Foreskin fibroblast (primary cell): ENCODE measurements at places on chromosomes 2 and 18.

DNA sequence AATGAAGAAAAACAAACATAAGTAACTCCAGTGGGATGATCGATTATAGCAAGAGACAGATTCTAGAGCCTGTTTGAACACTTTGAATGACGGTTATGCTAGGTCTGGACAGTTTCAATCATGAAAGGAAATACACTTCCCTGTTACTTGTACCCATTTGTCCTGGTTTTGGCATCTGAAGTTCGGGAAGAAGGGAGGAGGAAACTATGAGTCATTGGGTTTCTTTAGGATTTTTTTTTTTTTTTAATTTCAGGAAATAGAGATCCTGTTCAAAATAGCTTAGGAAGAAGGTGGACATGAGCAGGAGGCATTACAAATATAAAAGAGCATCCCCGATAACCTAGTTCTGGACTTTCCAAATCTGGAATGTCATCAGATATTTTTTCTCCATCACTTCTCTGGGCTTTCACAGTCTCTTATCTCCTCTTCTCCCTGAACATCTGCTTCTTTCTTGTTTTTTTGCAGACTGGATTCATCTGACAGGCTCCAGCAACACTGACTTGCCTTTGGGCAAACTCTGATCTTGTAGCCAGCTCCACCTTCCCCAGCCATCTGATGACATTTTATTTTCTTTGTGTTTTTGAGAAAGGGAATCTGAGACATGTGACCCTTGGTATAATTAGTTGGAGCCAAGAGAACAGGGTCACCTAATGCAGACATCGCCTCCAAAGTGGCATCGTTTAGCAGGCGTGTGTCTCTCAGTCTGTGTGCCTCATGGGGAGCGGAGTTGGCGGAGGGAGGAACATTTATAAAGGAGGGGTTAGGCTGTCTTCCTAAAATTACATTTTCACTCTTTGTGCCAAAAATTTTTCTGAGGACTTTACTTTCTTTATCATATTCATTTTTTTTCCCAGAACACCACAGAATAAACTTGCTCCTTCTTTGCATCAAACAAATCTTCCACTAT is 195.3 kb upstream of the EPHA4 start:
- DNase-seq, result no peak

- DNase-seq, result no peak
Measured at GRCh38 chr18:63004466-63005089, 289.2 kb downstream of the PHLPP1 start.

DNA sequence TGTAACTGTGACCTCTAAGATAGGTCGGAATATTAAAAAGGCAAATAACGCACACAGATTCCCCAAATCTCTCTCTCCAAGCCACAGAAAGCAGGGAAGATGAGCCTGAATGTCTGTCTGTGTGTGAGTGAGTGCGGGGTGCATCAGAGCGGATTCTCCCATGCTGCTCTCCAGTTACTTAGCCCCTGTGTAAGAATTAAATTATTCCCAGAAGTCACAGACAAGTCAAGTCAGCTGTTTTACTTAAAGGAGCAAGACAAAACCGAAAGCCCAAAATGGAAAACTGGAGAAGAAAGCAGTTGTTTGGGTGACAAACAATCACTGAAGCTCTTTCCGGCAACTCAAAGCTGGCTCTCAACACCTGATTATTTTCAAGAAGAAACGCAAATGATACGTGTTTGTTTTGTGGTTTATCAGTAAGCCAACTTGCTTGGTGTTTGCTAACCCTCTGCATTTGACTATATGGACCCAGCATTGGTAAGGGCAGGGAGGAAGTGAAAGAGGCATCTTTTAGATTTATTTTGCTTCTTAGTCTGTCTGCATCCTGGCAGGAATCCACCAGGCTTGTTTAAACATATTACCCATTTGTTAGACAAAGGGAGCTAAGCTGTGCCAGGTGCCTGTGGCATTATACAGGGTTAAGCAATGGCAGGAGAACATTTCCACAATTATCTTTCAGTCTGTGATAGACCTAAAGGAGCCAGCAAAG is 121.5 kb upstream of the CREB1 start:
- DNase-seq, result peak; percentile 24

GRCh38 chr2:195322324-195322723 is 334.7 kb upstream of the SLC39A10 start:
- DNase-seq, result peak; percentile 49

GRCh38 chr2:151769606-151770005 is 35.3 kb upstream of the NEB start:
- DNase-seq, result no peak

DNA sequence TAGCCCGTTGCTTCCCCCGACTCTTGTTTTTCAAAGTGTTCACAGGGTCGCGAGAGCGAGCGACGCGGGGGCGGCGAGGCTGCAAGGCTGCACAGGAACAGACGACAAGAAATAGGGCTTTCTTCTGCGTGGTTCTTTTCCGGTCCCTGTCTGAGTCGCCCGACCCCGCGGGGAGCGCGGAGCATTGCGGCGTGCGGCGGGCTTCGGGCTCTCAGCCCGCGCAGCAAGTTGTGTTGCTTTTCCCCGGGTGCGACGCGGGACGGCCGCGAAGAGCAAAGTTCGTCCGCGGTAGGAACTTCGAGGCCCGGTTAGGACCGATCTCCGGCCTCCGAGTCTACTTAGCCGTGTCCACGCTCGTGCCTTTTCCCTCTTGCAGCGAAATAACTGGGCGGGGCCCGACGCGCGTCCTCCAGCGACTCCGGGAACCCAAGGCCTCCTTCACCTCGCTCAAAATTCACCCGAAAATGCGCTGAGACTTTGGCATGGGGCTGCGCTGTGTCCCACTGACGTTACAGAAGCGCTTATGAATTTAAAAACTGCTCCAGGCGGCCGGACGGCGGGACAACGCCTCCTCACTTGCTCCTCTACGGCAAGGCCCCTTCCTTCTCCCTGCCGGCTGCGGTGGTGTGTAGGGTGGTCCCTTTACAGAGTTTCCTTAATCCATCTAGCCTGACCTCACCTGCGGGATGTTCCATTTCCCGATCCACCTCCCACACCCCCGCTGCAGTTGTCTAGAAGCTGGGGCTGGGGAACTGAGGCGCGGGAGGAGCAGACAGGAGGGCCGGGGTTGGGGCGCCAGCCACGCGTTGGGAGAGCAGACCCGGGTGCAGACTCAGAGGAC is 1.5 kb upstream of the BCL2L11 start:
- DNase-seq, result no peak

DNA sequence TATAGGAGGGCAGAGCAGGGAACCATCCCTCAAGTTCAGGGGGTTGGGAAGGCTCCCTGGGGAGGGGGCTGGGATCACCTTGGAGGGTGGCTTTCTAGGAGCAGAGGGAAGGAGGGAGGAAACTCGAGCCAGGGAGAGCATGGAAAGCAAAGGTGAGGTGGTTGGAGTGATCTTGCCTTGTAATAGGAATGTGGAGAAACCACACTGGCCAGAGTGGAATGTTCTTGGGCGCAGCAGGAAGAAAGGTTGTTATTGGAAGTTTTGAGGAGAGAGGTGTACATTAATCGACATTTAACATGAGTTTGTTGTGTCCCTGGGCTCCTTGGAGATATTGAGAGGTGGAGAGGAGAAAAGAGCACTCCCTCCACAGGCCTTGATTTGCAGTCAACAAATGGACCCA is 272.2 kb downstream of the PRKCE start:
- no peak for DNase-seq

DNA sequence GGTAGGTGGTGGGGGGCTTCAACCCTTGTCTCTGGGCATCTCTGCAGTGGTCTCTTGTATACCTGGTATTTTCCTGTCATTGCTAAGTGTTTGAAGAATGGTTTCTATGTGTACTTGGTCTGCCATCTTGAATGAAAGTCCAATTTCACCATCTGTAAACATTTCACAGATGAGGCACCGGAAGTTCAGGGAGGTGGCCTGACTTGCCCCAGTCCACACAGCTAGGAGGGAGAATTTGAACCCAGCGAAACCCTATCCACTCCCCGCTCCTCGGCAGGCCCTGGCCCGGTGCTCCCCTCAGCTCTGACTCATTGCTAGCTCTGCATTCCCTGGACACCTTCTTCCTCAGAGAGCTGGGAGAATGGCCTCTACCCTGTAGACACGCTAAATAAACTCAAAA is 30.5 kb downstream of the ZAP70 start:
- no peak for DNase-seq

- DNase-seq, result no peak
Measured at GRCh38 chr2:50840341-50841124, 191.4 kb downstream of the NRXN1 start.

GRCh38 chr2:125227843-125228392 is 1202.8 kb downstream of the CNTNAP5 start:
- no peak for DNase-seq

DNA sequence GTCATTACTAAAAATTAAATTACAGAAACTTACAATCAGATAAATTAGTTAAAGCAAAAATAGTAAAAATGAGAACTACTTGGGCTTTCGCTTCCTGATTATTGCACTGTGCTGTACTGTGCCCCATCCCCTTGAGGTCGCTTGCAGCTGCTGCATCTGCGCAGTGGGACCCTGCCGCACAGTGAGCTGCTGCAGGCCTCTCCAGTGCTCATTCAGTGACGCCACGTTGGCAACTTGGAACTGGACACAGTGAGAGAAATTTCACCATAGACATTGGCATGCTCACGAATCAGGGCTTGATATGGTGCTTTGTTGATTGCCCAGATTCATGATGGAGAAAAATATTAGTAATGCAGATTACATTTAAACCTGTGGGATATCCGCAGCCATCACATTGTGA is 290.8 kb upstream of the MYT1L start:
- DNase-seq, result no peak

- no peak for DNase-seq
Measured at GRCh38 chr2:2014251-2014771, 270.0 kb upstream of the PXDN start.

- no peak for DNase-seq
Measured at GRCh38 chr2:122565364-122565763, 809.9 kb downstream of the TSN start.

DNA sequence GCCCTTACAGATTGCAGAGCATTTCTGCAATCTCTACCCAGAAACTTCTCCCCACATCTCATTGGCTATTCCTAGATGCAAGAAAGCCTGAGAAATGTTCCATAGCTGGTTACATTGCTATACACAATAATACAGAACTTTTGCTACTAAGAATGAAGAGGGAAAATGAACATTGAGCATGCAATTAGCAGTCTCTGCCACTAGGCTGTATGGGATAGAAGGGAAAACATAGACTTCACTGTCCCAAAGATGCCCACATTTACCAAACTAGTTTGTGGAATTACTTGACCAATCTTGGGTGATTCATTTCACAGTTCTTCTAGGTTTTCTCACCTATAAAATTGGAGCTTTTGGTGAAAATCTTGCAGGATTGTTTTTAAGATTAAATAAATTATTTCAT is 265.7 kb upstream of the NT5C1B start:
- DNase-seq, result no peak

DNA sequence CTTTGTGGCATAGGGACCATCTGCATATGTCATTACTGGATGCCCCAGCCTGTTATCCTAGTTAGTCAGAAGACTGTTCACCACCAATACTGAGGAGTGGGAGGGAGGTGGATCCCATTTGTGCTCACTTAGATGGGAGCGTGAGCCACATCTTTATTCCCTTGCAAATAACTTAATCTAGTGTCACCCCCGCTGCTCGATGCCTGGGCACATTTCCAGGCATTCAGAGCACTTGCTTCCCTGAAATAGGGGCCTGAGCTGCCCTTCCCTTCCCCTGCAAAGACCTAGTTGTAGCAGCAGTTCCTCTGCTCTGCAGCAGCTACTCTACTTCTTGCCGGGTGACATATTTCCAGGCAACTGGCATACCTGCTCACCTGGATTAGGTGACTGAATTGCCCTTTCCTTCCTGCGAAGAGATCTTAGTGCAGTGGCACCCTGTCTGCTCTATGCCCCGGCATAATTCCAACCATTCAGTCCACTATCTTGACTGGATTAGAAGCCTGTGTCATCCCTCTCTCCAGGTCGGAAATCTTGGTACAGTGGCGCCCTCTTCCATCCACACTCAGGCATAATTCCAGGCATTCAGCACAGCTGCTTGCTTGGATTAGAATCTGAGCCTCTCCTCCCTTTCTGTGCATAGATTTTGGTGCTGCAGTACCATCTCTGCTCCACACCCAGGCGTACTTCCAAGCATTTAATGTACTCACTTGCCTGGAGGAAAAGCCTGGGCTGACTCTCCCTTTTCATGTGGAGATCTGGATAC is 1389.1 kb upstream of the TMEFF2 start:
- peak; percentile 2 for DNase-seq

DNA sequence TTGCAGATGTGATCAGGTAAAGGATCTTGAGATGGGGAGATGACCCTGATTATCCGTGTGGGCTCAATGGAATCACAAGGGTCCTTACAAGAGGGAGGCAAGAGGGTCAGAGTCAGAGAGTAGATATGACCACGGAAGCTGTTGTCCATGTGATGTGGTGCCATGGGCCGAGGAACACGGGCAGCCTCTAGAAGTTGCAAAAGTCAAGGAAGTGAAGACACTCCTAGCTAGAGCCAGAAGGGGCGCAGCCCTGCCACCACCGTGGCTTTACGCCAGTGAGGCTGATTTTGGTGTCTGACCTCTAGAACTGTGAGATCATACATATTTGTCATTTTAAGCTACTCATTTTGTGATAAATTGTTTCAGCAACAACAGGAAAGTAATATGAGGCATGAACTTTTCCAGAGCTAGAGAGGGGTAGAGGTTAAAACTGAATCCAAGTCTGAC is 114.4 kb downstream of the CAPN13 start:
- peak; percentile 48 for DNase-seq

DNA sequence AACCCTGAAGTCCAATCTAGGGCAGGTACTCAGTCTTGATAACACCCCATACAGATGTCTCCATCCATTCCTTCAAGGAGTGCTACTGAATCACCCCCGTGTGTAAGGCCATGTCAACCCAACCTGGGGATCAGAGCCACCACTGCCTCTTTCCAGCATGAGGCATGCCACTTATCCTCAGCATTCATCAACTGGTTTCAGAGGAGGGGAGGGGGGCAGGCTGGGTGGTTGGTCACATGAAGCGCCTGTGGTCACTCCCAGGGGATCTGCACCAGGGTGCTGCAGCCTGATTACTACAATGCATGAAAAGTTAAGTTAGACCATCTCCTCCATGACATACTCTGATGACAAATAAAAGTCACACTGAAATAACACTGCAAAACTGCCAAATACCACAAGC is 65.0 kb downstream of the UXS1 start:
- no peak for DNase-seq

- no peak for DNase-seq
Measured at GRCh38 chr2:38584881-38585280, 17.8 kb downstream of the HNRNPLL start.

DNA sequence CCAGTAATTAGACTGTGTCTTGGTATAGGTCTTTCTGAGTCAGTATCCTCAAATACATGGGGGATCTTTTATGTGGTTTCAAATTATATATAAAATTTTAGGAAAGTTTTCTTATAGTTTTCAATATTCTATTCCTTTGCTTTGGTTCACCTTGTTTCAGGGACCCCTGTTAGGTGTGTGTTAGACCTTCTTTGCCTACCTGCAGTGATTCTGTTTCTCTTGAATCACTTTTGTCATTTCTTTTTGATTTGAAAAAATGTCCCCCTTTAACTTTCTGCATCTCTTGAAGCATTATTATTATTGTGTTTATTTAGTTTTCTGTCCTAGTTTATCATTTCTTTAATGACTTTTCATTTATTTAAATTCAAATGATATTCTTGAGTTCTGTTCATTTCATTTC is 98.7 kb downstream of the FHOD3 start:
- no peak for DNase-seq
